Daoy (cell line): ENCODE measurements at places on chromosomes 7 and 10.

- peak; percentile 35 for DNase-seq
Observed at GRCh38 chr10:5888843-5889623, 660 bp downstream of the ANKRD16 start.

- no peak for DNase-seq
Observed at GRCh38 chr10:116710076-116710475, 32.3 kb downstream of the HSPA12A start.

GRCh38 chr10:124349231-124349995, 69.3 kb downstream of the OAT start:
- no peak for DNase-seq

- no peak for DNase-seq
Observed at GRCh38 chr10:71424496-71425194, 27.9 kb downstream of the CDH23 start.

DNA sequence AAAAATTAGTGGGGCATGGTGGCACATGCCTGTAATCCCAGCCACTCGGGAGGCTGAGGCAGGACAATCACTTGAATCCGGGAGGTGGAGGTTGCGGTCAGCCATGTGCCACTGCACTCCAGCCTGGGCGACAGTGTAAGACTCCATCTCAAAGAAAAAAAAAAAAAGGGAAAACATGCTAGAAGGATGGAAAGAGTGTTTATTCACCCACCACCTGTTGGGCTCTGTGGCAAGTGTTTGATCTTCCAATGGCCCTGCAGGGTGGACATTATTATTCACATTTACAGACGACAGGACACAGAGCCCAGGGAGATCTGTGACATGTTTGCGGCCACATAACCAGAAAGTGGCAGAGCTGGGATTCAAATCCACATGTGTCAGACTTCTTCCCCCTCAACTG, 33.2 kb upstream of the SMARCD3 start:
- no peak for DNase-seq
